Adipose tissue (tissue), 3 donors: ENCODE measurements at places on chromosomes 6 and 20. TPM values are rescaled to one million over a fixed set of nuclear protein-coding genes. Genes with fewer than 3 reads are reported as not detected.

The HSPA1L gene
- polyA plus RNA-seq, result 1.0 TPM

The IL20RA gene
- 3.3 TPM for polyA plus RNA-seq

The TRAPPC3L gene
- polyA plus RNA-seq, result 0.45 TPM

The CAGE1 gene
- not detected for polyA plus RNA-seq

The RAET1L gene
- polyA plus RNA-seq, result 0.06 TPM

The EFCAB8 gene
- polyA plus RNA-seq, result not detected

The BTBD3 gene
- polyA plus RNA-seq, result 10.6 TPM

The TBX18 gene
- polyA plus RNA-seq, result 0.47 TPM

The MAS1 gene
- polyA plus RNA-seq, result not detected

The TNNC2 gene
- 3.0 TPM for polyA plus RNA-seq

The CLVS2 gene
- polyA plus RNA-seq, result not detected

The CST2 gene
- polyA plus RNA-seq, result 2.2 TPM

The AIG1 gene
- 10.4 TPM for polyA plus RNA-seq

The PNISR gene
- 22.3 TPM for polyA plus RNA-seq

The SLC22A16 gene
- not detected for polyA plus RNA-seq

The GNL1 gene
- polyA plus RNA-seq, result 47.2 TPM

The TRIM10 gene
- not detected for polyA plus RNA-seq

The OR2J2 gene
- polyA plus RNA-seq, result not detected

The LHFPL5 gene
- polyA plus RNA-seq, result not detected

The XKR7 gene
- under 0.01 TPM for polyA plus RNA-seq

The GSTA1 gene
- polyA plus RNA-seq, result 30.0 TPM

The EYS gene
- polyA plus RNA-seq, result 0.90 TPM
